ENCODE measurements at places on chromosomes 2 and 18. TPM values are rescaled to one million over a fixed set of nuclear protein-coding genes. Genes with fewer than 3 reads are reported as not detected.

- DNase-seq = no peak
Measured at GRCh38 chr2:224155896-224156295, 116.8 kb upstream of the SERPINE2 start.

DNA sequence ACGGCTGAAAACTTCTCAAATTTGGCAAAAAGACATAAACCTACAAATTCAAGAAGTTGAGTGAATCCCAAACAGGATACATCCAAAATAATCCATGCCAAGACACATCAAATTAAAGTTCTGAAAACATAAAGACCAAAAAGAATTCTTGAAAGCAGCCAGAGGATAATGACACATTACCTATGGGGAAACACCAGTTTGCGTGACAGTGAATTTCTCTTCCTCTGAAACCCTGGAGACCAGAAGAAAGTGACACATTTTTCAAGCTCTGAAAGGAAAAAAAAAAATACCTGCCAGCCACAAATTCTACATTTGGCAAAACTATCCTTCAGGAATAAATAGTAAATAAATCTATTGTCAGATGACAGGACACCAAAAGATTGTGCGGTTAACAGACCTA, 86.0 kb upstream of the AFF3 start:
- DNase-seq = no peak

DNA sequence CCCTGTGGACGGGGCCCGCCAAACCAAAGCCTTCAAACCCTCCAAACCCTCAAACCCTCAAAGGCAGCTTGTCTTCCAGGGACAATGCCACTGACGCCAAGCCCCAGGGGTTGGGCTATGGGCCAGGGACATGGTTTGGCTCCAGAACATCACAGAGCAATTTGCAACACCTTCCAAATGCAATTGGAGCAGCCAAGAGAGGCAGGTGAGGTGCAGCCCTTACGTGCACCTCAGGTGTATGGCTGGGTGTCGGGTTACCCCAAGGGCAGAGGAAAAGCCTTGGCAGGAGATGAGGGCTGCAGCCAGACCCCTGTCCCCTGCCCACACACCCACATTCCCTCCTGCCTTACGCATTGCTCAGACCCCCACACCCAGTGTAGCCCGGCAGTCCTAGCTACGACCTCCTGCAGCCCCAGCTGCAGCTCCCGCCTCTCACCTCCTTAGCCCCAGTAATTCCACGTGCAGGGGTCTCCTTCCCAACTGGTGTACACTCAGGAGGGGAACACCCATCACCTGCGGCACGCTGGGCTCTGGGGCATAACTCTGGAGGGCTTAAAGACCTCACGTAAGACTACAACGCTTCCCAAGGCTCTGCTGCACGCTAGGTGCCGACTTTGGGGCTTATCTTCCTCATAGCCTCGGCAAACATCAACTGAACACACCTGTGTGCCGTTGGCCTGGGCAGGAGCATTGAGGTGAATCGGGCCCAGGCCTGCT, 88.7 kb downstream of the TFCP2L1 start:
- DNase-seq = peak; percentile 49

DNA sequence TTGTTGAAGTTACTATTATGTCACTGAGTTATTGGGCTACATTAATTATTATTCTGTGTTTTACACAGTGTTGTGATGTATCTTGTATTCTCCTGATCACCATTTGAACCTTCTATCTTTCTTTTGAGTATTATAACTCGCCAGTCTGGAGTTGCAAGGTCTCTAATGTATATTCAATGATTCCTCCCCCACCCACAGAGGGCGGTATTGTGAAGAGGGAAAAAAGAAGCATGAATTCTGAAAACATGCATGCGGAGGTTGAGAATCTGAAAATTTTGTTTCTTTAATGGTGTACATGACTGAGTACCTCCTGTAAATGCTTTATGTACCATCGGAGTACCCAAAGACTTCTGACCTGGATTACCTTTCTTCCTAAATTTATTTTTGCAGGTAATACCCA, 266.6 kb downstream of the NR4A2 start:
- DNase-seq = no peak

YPEL5 gene
- total RNA-seq = 48.0 TPM

SERPINB12 gene
- total RNA-seq = not detected

RAD51AP2 gene
- 0.06 TPM for total RNA-seq

DNA sequence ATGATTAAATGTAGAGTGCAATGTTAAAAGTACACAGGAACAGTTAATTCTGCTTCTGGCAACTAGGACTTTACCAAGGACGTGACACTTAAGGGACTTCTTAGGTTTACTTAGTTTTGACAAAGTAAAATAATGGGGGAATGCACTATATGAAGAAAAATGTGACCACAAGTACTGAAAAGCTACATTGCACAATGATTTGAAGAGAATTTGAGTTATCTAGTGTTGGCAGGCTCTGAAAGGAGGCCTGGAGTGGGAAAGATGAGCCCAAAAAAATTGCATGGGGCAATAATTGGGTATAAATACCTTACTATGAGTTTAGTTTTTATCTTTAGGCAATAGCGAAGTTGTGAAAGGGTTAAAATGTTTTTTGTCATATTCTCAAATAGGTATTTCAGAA, 173.7 kb downstream of the DOK6 start:
- no peak for DNase-seq

DNA sequence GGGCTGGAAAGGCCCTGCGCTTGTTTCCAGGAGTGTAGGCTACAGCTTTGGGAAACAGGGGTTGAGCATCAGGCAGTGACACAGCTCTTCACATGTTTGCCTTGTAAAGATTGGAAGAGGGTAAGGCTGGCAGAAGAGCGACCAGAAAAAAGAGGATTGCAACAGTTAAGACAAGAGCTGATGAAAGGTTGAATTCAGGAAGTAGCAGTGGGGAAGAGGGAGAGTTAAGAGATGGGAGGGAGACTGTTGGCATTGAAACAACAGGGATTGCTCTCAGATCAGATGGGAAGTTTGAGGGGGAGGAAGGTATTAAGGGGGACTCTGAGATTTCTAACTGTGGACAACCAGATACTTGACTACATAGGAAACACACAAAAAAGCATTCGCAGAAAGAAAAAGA, 96.9 kb downstream of the CTAGE1 start:
- DNase-seq = no peak

GRCh38 chr2:28986429-28986828, 5.3 kb downstream of the TOGARAM2 start:
- no peak for DNase-seq

ADD2 gene
- 0.86 TPM for total RNA-seq

DNAH6 gene
- not detected for total RNA-seq

DNA sequence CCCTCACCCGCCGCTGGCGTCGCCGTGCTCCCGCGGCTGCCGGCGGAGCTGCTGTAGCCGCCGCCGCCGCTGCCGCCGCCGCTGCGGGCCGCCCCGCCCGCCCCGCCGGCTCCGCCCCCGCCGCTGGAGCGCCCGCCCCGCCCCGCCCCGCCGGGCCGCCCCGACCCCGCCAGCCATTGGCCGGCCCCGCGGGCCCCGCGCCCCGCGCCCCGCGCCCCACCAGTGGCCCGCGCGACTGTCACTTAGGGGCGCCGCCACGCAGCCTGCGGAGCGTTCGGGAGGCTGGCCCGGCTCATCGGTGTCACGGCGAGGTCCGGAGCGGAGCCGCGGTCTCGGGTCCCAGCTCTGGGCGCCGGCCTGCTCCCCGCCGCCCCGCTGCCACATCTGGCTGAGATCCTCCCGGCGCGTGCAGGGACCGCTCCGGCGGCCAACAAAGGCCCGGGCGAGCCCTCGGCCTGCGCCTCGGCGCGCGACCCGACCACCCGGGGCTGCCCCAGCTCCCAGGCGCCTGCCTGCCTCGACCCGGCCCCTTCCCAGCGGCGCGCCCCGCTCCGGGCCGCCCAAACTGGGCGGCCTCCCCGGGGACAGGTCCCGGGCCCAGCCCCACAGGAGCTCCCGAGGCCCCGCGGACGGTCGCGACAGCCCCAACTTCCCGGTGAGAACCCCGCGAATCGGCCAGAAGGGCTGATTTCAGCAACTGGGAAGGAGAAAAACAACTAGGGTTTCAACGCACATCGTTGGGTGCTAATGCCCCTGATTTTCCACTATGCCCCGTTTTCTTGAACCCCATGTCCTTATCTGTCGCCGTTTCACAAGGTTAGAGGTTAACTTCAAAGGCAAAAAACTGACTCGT, at the start of gene MGAT4A:
Gene MGAT4A, minus strand, starts transcription at position 92 of the 853 bp plus-strand sequence. CDS start 4,800 bp downstream, outside the sequence.
- peak; percentile 90 for DNase-seq

DNA sequence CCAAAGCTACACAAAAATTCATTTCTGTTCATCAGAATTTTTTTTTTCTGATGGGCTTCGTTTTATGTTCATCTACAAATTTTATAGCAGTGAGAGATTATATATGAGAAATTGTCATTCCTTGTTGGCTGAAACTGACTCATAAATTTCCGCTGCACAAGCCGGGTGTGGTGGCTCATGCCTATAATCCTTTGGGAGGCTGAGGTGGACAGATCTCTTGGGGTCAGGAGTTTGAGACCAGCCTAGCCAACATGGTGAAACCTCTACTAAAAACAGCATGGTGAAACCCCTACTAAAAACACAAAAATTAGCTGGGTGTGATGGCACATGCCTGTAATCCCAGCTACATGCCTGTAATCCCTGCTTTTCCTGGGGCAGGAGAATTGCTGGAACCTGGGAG, 72.0 kb downstream of the PLEKHM3 start:
- no peak for DNase-seq

GRCh38 chr2:54468673-54469072, 12.5 kb downstream of the SPTBN1 start:
- no peak for DNase-seq

ABCB11 gene
- total RNA-seq = not detected

CEBPZOS gene
- total RNA-seq = 47.3 TPM

DNA sequence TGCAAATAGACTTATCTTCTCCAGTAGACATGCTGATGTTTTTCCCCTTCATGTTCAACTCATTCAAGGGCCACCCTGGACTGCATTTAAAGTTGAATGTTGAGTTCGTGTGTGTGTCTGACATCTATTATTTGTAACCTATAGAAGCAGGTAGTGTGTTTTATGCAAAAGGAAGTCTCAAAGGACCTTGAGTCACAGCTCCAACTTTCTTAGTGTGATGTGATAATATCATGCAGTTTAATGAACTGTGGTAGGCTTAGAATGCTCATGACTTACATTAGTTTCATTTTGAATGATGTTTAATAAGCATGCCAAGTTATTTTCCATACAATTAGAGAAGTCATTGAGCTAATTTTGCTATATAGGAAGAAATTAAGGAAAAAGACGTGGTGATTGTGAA, 67.9 kb downstream of the CERS6 start:
- no peak for DNase-seq

DNA sequence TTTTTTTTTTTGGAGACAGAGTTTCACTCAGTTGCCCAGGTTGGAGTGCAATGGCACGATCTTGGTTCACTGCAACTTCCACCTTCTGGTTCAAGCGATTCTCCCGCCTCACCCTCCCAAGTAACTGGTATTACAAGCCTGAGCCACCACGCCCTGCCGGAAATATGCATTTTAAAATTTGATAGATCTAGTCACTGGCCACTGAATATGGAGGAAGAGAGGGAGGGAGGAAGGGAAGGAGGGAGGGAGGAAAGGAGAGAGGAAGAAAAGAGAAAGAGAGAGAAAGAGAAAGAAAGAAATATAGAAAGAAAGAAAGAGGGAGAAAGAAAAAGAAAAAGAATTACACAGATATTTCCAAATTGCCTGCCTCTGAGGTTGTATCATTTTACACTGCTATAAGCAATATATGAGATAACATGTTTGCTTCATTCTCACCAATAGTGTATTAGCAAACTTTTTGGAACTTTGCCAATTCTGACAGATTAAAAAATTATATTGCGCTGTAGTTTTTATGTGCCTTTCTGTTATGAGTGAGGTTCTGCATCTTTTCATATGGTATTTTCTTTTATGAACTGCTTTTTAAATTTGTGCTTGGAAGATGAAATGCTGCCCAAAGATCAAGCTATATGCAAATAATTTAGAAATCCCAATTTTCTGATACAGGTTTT, 161.2 kb upstream of the MAP3K20 start:
- DNase-seq = no peak

- DNase-seq = no peak
Measured at GRCh38 chr2:132747046-132747445, 77.0 kb upstream of the LYPD1 start.

DNA sequence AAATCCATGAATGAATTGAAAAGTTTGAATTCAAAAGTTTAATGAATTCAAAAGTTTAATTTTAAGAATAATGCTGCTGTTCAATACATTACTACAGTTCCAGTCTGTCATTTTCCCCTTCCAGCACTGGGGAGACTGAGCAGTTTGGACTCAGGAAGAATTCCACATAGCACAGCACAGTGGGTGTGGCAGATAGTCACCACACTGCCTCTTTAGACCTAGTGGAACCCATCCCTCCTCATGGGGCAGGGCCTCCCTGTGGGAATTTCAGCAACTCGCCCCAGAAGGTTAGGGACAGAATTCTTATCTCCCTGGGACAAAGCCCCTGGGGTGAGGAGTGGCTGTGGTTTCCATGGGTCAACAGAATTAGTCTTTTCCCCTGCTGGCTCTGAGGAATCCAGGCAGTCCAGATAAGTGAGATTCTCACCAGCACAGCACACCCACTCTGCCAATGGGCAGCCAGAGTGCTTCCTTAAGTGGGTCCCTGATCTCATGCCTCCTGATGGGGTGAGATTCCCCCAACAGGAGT, 442.0 kb upstream of the SYT4 start:
- DNase-seq = no peak

GRCh38 chr18:21110713-21111345, 784 bp downstream of the ROCK1 start:
- DNase-seq = peak; percentile 64

ALK gene
- total RNA-seq = 0.11 TPM

DNA sequence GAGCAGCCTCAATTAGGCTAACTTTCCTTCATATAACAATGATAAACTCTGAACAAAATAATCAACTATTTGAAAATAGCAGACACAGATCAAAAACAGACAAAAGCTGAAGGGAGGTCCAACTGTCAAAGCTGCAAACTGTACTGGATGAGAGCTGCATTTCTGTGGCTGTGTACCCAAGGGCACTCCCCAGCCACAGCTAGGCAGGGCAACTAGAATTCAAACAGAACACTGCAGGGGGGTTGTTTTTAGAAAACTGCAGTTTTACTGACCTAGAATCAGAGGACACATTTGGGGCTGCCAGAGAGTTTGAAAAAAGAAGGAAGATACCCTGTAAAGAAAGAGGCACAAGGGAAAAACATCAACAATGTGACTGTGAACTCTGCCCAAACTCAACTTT, 56.8 kb downstream of the SMAD2 start:
- no peak for DNase-seq

DNA sequence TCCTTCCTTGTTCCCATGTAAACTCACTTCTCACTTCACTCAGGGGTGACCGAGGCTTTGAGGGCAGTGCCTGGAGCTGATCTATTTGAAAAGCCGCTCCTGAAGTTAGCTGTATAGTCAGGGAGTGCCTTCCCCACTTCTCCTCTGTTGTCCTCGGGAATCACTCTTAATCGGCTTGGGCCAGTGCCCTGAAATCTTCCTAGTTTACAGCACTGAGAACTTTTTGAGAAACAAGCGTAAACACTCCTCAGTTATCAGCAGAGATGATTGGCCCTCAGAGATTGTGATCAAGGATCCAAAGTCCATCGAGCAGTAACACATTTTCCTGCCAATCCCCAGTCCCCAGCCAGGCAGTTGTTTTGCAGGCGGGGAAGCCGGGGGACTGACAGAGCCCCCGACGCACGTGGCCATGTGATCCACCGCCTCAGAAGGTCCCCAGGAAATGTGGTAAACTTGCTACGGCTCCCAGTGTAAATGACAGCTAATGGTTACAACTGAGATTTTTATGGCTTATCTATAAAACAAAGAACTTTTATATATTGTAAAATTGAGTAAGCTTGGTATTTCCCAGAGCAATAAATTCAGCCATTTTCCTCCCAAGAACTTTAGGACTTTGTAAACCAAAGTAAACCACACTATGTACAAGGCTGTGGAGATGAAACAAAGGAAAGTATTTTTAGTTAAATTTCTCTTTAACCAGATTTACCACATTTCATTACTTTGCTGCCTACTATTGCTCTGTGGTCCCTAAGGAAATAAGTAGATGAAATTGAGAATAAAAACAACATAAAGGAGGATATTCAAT, 53.5 kb downstream of the C18orf63 start:
- DNase-seq = no peak

MROH2A gene
- not detected for total RNA-seq

Data from psoas muscle (tissue), 8 donors.